ENCODE measurements at places on chromosomes 6 and 20. TPM values are rescaled to one million over a fixed set of nuclear protein-coding genes. Genes with fewer than 3 reads are reported as not detected.

WTAP gene
- 84.1 TPM for total RNA-seq

TRIM39 gene
- total RNA-seq, result 10.1 TPM

DNA sequence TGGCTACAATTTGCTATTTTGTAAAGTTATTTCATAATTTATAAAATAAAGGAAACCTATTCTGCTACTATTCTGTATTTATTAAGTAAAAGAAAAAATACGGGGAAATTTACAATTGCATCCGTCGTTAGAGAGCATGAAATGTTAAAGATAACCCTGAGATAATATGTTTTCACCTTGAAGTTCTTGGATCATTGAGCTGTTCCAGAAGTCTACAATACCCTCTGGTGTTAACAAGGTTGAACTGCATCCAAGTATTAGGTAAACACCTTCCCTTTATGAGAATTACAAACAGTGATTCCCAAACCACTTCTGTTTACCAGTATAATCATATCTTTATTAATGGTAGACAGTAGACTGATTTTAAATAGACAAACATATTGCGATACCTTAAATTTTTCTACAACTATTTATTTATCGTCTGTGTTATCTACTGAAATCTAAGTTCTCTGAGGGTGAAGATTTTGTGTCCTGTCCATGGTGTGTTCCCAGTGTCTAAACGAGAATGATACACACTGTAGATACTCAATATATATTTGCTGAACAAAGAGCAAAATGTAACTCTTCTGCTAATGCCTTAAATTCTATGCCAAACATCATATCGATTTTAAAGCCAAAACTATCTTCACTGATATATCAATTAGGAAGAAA is 28.2 kb downstream of the TBC1D32 start:
- H3K36me3 ChIP-seq, result no peaks in the 10 kb centered on the region
- H3K4me1 ChIP-seq, result no peaks in the 10 kb centered on the region
- H3K27me3 ChIP-seq, result no peaks in the 10 kb centered on the region
- no peak overlapping the region for H3K4me3 ChIP-seq

DNA sequence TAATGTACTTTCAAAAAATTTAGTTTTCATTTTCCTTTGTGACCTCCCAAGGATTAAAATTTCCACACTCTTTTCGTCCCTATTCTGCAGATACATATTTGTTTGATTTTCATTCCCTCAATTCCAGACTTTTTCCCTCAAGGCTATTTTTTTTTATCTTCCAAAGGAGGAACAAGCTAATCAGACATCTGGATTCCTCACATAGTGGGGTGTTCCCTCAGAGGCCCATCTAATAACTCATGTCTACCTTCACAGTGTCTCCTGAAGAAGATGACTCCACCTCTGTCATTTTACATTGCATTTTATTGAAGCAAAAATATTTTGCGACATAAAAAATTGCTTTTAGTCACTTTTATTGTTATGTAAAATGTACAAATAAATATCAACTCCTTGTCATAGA is 122.2 kb downstream of the RFPL4B start:
- DNase-seq, result no peak
- H3K36me3 ChIP-seq, result no peaks in the 10 kb centered on the region

DNA sequence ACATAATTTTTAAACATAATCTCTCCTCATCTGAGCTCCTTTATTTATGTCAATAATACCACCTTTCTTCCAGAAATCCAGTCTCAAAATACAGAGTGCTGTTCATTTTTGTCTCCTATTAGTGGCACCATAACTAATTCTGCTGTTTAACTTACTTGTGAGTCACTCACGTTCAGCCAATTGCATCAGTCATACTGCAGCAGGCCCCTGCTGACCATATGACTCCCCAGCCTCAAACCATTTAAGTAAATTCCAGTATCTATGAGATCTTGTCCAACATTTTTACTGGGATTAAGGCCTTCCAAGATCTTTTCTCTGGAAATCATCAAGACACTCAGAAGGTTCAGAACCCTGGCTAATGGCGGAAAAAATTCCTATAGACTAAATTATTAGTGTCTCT is 982.2 kb upstream of the MAP3K7 start:
- H3K27me3 ChIP-seq, result no peaks in the 10 kb centered on the region
- H3K27ac ChIP-seq, result no peak overlapping the region
- H3K4me1 ChIP-seq, result no peaks in the 10 kb centered on the region
- H3K36me3 ChIP-seq, result no peaks in the 10 kb centered on the region

DNA sequence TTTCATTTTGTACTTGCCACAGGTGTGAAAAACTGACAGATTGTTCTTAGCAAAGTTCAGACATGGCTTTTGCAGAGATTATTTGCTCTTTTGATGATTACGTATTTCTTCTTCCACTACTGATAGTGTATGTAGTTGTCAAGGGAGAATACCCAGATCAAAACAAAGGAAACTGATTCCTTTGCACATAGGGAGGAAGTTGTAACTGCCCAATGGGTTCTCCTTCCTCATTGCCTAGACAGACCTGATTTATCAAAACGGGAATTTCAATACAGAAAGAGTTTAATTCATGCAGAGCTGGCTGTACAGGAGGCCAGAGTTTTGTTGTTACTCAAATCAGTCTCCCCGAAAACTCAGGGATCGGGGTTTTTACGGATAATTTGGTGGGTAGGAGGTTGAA is 214.7 kb downstream of the BCAS1 start:
- H3K27me3 ChIP-seq, result no peaks in the 10 kb centered on the region
- H3K36me3 ChIP-seq, result no peaks in the 10 kb centered on the region
- no peak for DNase-seq
- peaks cover 9% of the 10 kb centered on the region for H3K4me1 ChIP-seq
- H3K27ac ChIP-seq, result no peak overlapping the region
- no peak overlapping the region for H3K4me3 ChIP-seq

DNA sequence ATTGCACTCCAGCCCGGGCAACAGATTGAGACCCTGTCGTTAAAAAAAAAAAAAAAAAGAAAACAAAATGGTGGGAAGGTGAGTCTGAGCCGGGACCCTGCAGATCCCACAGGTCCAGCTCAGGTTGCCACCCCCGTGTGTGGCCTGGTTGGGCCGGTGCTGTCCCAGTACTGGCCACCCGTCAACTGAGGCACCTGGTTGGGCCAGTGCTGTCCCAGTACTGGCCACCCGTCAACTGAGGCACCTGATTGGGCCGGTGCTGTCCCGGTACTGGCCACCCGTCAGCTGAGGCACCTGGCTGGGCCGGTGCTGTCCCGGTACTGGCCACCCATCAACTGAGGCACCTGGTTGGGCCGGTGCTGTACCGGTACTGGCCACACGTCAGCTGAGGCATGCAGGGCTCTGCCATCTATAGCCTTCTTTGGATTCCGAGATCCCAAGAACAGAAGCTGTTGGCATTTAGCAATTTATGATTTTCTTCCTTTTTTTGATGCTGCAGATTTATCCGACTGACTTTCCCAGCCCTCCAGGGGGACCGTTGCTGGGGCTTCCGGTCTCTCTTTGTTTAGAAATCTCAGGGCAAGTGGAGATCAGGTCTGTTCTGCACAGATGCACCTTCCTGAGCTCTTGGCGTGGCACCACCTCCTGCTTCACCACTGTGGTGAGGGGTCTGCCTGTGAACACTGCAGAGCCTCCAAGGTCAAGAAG is 113.8 kb downstream of the SYCP2 start:
- no peak overlapping the region for H3K4me3 ChIP-seq
- no peak overlapping the region for H3K27ac ChIP-seq
- H3K36me3 ChIP-seq, result no peaks in the 10 kb centered on the region

DNA sequence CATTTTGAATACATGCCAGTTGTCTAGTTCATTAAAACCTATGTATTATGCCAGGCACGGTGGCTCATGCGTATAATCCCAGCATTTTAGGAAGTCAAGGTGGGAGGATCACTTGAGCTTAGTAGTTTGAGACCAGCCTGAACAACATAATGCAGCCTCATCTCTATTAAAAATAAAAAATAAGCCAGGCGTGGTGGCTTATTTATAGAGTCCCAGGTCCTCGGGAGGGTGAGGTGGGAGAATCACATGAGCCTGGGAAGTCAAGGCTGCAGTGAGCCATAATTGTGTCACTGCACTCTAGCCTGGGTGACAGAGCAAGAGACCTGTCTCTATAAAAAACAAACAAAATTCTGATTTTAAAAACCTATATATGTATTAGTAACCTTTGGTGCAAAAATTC is 27.5 kb downstream of the ORC3 start:
- DNase-seq, result no peak
- no peaks in the 10 kb centered on the region for H3K36me3 ChIP-seq
- no peak overlapping the region for H3K4me3 ChIP-seq
- no peaks in the 10 kb centered on the region for H3K27me3 ChIP-seq
- no peak overlapping the region for H3K27ac ChIP-seq

- no peaks in the 10 kb centered on the region for H3K36me3 ChIP-seq
- H3K4me3 ChIP-seq, result no peak overlapping the region
- DNase-seq, result no peak
- no peaks in the 10 kb centered on the region for H3K27me3 ChIP-seq
- H3K27ac ChIP-seq, result no peak overlapping the region
- no peaks in the 10 kb centered on the region for H3K4me1 ChIP-seq
Observed at GRCh38 chr20:61758564-61759200, 307.0 kb downstream of the TAF4 start.

Measured in colonic mucosa (tissue), 4 donors.